ENCODE measurements at places on chromosomes 4 and X.

- no peak for DNase-seq
Observed at GRCh38 chr4:6925357-6925836, 15.8 kb downstream of the TBC1D14 start.

DNA sequence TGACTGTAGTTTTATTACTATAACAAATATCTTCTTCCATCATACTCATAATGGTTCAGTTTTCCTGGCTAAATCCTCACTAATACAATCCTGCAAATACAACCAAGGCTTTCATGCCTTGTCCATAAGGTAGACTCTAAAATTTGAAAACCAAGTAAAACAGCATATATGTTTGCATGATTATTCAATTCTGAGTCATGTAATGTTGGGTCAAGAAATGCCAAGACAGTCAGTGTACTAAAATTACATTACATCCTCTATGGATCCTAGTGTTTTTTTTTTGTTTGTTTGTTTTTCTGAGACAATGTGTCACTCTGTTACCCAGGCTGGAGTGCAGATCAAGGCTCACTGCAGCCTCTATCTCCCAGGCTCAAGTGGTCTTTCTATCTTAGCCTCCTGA lies 38.6 kb upstream of the TEX13D start:
- DNase-seq, result no peak

DNA sequence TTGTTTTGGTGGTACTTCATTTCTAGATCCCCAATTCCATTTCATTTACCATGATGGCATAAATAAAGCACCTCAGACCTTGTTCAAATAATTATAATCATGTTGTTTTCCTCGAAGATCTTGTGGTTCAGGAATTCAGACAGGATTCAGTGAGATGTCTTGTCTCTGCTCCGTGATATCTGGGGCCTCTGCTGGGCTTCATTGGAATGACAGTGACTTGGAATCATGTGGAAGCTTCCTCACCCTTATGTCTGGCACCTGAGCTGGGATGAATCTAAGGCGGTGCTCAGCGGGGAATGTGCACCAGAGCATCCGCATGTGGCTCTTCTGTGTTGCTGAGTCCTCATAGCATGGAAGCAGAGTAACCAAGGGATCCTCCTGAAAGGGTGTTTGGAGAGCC lies 132.2 kb downstream of the VEGFC start:
- DNase-seq, result no peak

GRCh38 chr4:53059871-53060270 lies 197.8 kb downstream of the RASL11B start:
- no peak for DNase-seq

- DNase-seq, result no peak
Observed at GRCh38 chrX:41823402-41823801, 99.4 kb downstream of the GPR82 start.

GRCh38 chr4:145011636-145012035 lies 86.4 kb downstream of the ANAPC10 start:
- DNase-seq, result no peak

- no peak for DNase-seq
Observed at GRCh38 chr4:188428935-188429334, 289.7 kb downstream of the TRIML1 start.

- DNase-seq, result no peak
Observed at GRCh38 chrX:19862634-19863211, 24.7 kb downstream of the SH3KBP1 start.

DNA sequence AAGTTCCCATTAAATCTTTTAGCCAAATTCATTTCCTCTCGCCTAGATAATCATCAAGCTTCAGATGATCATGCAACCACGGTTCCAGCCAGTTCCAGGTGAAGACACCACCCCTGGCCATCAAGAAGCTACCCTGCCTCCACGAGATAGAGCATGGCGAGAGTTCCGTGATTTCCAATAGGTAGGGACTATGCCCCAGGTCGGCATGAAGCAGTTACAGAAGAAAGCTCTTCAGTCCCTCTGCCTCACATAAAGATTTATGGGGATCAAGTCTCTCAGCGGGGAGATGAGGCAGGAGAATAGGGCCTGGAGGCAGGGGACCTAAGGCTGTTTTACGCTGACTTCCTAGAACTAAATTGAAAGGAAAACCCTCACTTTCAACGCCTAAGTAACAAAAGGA lies 183.9 kb downstream of the OR13H1 start:
- DNase-seq, result no peak

- DNase-seq, result no peak
Observed at GRCh38 chrX:113289503-113289902, 448.9 kb upstream of the AMOT start.

- no peak for DNase-seq
Observed at GRCh38 chrX:71823391-71824057, 60.4 kb downstream of the CXorf49B start.

- DNase-seq, result no peak
Observed at GRCh38 chr4:16443504-16444088, 217.3 kb upstream of the TAPT1 start.

DNA sequence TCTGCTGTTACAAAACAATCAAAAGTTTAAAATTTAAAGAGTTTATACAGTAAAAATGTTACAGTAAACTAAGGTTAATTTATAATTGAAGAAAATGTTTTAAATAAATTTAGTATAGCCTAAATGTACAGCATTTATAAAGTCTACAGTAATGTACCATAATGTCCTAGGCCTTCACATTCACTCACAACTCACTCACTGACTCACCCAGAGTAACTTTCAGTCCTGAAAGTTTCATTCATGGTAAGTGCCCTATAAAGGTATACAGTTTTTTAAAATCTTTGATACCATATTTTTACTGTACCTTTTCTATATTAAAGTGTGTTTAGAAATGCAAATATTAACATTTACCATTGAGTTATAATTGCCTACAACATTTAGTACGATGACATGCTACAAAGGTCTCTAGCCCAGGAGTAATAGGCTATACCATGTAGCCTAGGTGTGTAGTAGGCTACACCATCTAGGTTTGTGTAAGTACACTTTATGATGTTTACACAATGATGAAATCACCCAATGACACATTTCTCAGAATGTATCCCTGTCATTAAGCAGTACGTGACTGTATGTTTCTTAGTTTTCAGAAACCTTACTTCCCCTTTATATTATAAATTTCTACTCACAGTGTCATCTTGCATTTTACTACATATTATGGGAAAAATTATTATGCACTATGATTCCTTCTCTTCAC lies 320.8 kb downstream of the ADAM29 start:
- no peak for DNase-seq

DNA sequence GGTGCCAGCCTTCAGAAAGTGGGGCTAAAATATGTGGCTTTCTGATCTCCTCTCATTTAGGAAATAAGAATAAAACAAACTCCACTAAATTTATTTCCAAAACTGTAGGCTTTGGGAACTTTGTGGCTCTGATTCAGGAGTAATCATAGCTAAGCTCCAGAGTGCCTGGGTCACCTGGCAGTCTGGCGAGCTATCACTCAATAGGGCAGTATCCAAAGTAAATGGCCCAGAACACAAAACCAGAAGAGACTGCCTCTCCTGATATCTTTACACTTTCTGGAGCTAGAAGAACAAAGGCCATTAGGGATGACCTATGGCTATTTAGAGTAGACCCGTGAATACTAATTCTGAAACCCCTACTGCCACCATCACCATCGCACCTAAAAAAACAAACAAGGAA lies 17.0 kb upstream of the PPARGC1A start:
- DNase-seq, result no peak

DNA sequence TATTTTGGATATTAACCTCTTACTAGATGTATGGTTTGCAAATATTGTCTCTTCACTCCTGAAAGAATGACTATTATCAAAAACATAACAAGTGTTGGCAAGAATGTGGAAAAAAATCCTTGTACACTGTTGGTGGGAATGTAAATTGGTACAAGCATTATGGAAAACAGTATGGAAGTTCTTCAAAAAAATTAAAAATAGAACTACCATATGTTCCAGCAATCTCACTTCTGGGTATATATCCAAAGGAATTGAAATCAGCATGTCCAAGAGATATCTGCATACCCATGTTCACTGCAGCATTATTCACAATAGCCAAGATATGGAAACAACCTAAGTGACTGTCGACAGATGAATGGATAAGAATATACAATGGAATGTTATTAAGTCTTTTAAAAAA lies 61.6 kb upstream of the KIT start:
- no peak for DNase-seq

DNA sequence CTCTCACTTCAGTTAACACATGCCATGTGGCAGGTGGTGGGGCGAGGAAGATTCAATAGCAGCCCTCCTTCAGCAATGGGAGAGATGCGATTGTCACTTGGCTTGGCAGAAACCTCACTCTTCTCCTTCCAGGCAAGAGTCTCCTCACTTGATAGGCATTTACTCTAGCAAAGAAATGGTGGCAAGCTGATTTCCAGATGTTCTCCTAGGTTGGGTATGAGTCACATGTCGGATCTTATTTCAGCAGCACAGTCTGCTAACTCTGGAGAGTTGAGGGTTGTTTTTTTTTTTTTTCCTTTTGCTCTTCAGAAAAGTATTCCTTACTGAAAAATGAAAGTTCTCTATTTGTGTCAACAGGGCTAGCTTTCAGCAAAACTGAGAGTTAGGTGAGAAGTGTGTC lies 119.5 kb upstream of the CHRDL1 start:
- DNase-seq, result no peak

All from NCI-H2107 (cell line).